ENCODE measurements at places on chromosomes 16 and 17. TPM values are rescaled to one million over a fixed set of nuclear protein-coding genes. Genes with fewer than 3 reads are reported as not detected.

CACNG5 gene
- not detected for polyA plus RNA-seq

SMG1 gene
- 31.0 TPM for polyA plus RNA-seq

LRRC37A gene
- polyA plus RNA-seq, result 3.0 TPM

TMEM219 gene
- polyA plus RNA-seq, result 146 TPM

FNDC8 gene
- not detected for polyA plus RNA-seq

GRCh38 chr16:12901204-12901596 is 198 bp upstream of the SHISA9 start:
- DNase-seq, result no peak

GRCh38 chr16:13973321-13974023 is 53.5 kb downstream of the ERCC4 start:
- no peak for DNase-seq

DNA sequence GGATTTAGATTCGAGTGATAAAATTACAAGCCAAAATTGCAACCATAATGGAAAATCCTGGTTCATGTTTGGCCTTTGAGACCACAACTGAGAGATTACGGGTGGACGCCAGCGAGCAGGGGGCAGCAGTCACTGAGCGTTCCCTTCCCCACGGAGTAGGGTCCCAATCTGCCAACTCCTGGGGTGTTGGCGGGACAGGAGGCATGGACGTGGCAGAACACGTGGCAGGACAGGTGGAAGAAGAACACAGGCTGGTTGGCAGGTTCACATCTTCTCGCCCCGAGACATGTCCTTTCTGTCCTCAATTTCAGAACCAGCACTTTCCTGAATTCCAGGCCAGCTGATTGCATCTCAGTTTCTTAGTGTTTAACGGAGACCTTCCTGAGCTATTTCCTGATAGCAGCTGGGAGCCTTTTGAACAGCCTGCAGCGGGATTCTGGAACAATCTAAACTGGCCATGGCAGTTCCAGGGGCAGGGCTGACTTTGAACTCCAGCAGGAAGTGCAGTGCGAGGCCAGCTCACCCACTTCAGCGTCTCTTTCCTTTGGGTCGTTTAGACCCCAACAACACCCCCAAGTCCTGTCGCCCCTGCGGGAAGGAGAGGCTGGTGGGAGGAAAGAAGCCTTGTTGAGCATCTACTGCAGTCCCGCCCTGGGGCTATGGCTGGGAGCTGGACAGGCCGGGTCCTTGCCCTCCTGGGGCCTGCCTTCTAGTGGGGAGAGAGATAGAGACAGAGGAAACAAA is 159.1 kb upstream of the FOXF1 start:
- DNase-seq, result no peak

- DNase-seq, result peak; percentile 87
These were observed 19.1 kb upstream of the RASD1 start for GRCh38 chr17:17514993-17515933.

GRCh38 chr16:62225675-62226074 is 189.4 kb upstream of the CDH8 start:
- no peak for DNase-seq

DNA sequence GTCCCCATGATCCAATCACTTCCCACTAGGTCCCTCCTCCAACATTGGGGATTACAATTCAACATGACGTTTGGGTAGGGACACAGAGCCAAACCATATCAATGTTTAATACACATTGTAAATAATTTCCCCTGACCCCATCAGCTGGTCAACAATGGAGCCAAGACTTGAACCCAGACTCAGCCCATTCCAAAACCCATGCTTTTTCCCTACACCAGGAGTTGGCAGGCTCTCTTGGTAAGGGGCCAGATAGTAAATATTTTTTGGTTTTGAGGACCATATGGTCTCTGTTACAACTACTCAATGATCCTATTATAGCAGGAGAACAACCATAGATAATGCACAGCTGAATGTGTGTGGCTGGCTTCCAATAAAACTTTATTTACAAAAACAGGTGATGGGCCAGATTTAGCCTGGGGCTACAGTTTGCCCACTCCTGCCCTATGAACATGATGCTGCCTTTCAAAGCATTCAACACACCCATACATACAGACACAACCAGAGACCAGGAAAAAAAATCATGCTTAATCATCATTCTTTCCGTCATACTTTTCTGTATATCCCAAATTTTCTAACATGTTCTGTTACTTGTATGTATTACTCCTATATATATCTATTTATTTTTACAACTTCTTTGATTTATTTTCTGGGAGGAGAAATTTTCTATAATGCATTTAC is 22.1 kb upstream of the MSI2 start:
- no peak for DNase-seq

DNA sequence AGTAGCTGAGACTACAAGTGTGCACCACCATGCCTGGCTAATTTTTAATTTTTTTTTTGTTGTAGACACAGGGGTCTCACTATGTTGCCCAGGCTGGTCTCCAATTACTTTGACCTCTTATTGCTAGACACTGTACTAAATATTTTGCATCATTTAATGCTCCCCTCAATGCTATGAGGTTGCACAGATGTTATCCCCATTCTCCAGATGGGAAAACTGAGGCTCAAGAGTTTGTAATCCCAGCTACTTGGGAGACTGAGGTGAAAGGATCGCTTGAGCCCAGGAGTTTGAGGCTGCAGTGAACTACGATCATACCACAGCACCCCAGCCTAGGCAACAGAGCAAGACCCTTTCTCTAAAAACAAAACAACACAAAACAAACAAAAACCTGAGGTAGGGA is 443.3 kb upstream of the C16orf82 start:
- DNase-seq, result no peak

- no peak for DNase-seq
These were observed 18.7 kb downstream of the RAB40B start for GRCh38 chr17:82679586-82680465.

- no peak for DNase-seq
These were observed 251.3 kb downstream of the NTN1 start for GRCh38 chr17:9272501-9273200.

DNA sequence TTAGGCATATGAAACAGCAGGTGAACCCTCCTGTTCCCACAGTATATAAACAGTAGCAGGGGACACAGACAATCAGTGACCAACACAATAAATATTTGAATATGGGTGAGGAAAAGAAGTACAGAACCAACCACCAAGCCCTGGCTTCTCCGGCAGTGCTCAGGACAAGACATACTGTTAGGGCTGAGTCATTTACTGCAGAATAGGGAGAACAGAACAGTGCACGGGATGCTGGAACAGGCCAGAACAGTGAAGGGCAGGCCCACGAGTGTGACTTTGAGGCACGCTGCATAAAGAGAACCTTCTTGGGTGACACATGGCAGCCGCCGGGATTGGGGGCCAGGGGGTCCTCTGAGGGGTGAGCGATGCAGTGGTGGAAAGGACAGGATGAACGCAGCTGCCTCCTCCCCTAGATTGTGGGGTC is 160.4 kb downstream of the CMIP start:
- DNase-seq, result no peak

- DNase-seq, result no peak
These were observed 1.3 kb downstream of the MPP3 start for GRCh38 chr17:43831633-43832032.

- no peak for DNase-seq
These were observed 21.5 kb upstream of the DYNLL2 start for GRCh38 chr17:58061672-58062071.

DNA sequence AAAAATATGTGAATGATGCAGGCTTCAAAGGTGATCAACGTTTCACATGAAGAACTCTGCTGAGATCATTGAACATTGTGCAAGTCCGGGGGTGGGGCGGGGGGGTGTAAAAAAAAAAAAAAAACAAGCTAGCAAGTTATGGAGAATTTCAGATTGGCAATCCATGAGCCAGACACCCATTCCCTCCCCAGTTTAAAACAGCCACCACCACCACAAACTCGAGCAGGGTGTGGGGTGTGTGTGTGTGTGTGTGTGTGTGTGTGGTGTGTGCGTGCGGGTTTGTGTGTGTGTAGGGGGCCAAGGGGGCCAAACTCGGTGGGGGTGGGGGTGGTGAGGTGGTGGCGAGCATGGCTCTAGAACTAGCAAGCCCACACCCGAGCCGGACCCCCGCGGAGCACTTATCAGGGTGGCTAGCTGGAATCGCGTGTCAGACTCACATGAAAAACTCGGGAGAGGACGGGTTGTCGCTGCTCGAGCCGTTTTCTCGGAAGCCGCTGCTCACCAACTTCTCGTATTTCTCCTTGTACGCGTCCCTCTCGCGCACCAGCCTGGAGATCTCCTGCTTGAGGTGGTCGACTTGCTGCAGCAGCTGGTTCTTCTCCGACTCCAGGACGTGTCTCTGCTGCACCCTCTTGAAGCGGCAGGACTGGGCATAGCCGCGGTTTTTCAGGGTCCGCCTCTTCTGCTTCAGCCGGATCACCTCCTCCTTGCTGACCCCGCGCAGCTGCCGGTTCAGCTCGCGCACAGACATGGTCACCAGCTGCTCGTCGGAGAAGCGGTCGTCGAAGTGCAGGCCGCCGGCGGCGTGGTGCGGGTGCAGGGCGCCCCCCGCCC is 2.0 kb downstream of the MAF start:
- no peak for DNase-seq

- no peak for DNase-seq
These were observed 551 bp downstream of the WDR81 start for GRCh38 chr17:1724869-1725641.

All from BJ (cell line).